ENCODE measurements at places on chromosomes 11 and 22. TPM values are rescaled to one million over a fixed set of nuclear protein-coding genes. Genes with fewer than 3 reads are reported as not detected.

- no peak for DNase-seq
These were observed 2.7 kb downstream of the SIK3 start for GRCh38 chr11:117095284-117096161.

RCOR2 gene
- total RNA-seq: 4.2 TPM

FGF3 gene
- not detected for total RNA-seq

- DNase-seq: no peak
These were observed 15.2 kb downstream of the MIF start for GRCh38 chr22:23909296-23909898.

TEX54 gene
- total RNA-seq: not detected

Measured in NCI-H460 (cell line).